ENCODE measurements at places on chromosomes 7 and 10.
A peak's percentile ranks its signal among the peaks of the same experiment; 100 is the strongest.

DNA sequence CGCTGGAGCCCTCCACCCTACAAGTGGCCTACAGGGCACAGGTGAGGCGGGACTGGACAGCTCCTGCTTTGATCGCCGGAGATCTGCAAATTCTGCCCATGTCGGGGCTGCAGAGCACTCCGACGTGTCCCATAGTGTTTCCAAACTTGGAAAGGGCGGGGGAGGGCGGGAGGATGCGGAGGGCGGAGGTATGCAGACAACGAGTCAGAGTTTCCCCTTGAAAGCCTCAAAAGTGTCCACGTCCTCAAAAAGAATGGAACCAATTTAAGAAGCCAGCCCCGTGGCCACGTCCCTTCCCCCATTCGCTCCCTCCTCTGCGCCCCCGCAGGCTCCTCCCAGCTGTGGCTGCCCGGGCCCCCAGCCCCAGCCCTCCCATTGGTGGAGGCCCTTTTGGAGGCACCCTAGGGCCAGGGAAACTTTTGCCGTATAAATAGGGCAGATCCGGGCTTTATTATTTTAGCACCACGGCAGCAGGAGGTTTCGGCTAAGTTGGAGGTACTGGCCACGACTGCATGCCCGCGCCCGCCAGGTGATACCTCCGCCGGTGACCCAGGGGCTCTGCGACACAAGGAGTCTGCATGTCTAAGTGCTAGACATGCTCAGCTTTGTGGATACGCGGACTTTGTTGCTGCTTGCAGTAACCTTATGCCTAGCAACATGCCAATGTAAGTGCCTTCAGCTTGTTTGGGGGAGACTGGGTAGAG lies at the start of gene COL1A2:
Gene COL1A2, plus strand, starts transcription at position 459 of the 704 bp plus-strand sequence. Its CDS starts 137 bp downstream, at position 596.
- no peak for DNase-seq

DNA sequence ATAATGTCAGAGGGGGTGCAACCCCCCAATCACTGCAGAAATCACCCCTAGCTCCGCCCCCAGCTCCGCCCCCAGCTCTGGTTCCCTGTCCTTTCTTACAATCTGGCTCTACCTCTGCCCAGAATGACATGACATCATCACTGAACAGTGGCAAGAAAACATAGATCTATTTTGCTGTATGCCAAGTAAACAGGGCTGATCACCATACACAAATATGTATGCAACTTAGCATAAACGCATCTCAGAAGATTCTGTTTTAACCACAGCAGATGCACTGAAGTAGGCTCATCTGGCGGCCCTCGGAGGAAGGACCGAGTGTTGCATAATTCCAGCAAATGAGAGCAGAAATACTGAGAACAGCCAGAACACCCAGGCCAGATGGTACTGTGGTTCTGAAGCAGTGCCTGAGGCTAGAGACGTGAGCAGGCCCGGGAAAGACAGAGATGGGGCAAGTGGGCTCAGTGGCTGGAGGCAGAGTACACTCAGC lies 293.3 kb upstream of the KLF14 start:
- peak; percentile 78 for DNase-seq

GRCh38 chr10:60801522-60801921 lies 23.2 kb downstream of the CDK1 start:
- no peak for DNase-seq

DNA sequence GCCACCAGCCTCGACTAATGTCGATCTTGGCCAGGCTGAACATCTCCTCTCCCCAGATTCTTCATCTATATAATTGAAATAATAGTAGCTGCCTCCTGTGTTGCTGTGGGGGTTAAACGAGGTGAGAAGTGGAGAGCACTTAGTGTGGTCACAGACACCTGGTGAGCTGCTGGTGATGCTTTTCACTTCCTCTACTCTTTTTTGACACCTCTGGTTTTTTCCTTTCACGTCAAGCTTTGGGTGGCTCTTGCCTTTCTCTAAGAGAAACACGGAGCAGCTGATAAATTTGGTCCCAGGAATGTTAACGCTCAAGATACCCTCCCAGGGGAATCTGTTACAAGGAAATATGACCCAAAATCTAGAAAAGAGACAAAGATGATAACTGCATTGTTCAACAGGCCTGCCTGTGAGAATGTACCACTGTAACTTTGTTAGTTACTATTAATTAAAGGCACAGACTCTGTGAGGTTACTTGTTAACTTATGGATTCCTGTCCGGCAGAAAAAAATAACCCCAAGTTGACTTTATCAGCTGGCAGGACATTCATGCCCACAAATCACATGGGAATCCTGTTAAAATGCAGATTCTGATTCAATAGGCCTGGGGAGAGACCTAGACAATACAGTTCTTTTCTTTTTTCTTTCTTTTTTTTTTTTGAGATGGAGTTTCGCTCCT lies 9.5 kb upstream of the NPFFR1 start:
- no peak for DNase-seq

- DNase-seq: no peak
Measured at GRCh38 chr7:35630024-35630972, 64.6 kb downstream of the HERPUD2 start.

- no peak for DNase-seq
Measured at GRCh38 chr7:66304536-66304935, 99.4 kb downstream of the TPST1 start.

GRCh38 chr10:124665558-124665957 lies 78.6 kb downstream of the FAM53B start:
- no peak for DNase-seq

DNA sequence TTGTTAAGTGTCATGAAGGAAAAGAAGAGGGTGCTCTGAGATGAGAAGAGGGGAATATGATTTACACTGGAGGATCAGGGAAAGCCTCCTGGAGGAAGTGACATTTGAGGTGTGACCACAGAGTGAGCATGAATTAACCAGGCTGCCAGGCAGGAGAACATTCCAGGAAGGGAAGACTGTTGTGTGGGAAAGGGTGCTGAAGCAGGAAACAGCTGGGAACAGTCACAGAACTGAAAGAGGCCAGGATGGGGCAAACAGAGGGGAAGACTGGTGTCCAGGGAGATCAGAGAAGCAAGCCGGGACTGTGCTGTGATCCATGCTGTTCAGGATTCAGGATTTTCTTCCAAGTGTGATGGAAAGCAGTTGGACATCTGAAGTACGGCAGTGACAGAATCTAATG lies 14.9 kb downstream of the HIPK2 start:
- DNase-seq: no peak

- DNase-seq: no peak
Measured at GRCh38 chr7:15686295-15686956, at the start of gene MEOX2. Gene MEOX2, minus strand, starts transcription at chr7:15686683. Its CDS starts 281 bp downstream, at chr7:15686402.

- no peak for DNase-seq
Measured at GRCh38 chr10:44761076-44761475, 150.1 kb upstream of the TMEM72 start.

All from activated CD4-positive, alpha-beta T cell treated with anti-CD3 and anti-CD28 coated beads, Interleukin-2, Interleukin-6, amounts not matched to agents 100 ng/mL and 50 ng/mL, durations not matched to agents 16 hours and 8 hours (primary cell).